ENCODE measurements at places on chromosomes 12 and 14. TPM values are rescaled to one million over a fixed set of nuclear protein-coding genes. Genes with fewer than 3 reads are reported as not detected.
A peak's percentile ranks its signal among the peaks of the same experiment; 100 is the strongest.

Gene WNT1
- total RNA-seq = not detected

Gene CLECL1
- 3.6 TPM for total RNA-seq

- H3K27me3 ChIP-seq = no peaks in the 10 kb centered on the region
- no peaks in the 10 kb centered on the region for H3K4me1 ChIP-seq
- no peak overlapping the region for H3K4me3 ChIP-seq
- H3K27ac ChIP-seq = no peak overlapping the region
- peaks cover 13% of the 10 kb centered on the region for H3K36me3 ChIP-seq
- no peak for DNase-seq
Observed at GRCh38 chr12:43733687-43734086, 24.9 kb downstream of the PUS7L start.

GRCh38 chr12:101327051-101327450 is 47.1 kb downstream of the UTP20 start:
- H3K4me1 ChIP-seq = no peaks in the 10 kb centered on the region
- H3K36me3 ChIP-seq = no peaks in the 10 kb centered on the region
- no peak for DNase-seq
- no peaks in the 10 kb centered on the region for H3K27me3 ChIP-seq
- no peak overlapping the region for H3K27ac ChIP-seq
- no peak overlapping the region for H3K4me3 ChIP-seq

- H3K27ac ChIP-seq = no peak overlapping the region
- no peaks in the 10 kb centered on the region for H3K27me3 ChIP-seq
- H3K36me3 ChIP-seq = no peaks in the 10 kb centered on the region
- DNase-seq = no peak
- H3K4me1 ChIP-seq = no peaks in the 10 kb centered on the region
Observed at GRCh38 chr14:48723841-48724495, 862.2 kb downstream of the RPS29 start.

DNA sequence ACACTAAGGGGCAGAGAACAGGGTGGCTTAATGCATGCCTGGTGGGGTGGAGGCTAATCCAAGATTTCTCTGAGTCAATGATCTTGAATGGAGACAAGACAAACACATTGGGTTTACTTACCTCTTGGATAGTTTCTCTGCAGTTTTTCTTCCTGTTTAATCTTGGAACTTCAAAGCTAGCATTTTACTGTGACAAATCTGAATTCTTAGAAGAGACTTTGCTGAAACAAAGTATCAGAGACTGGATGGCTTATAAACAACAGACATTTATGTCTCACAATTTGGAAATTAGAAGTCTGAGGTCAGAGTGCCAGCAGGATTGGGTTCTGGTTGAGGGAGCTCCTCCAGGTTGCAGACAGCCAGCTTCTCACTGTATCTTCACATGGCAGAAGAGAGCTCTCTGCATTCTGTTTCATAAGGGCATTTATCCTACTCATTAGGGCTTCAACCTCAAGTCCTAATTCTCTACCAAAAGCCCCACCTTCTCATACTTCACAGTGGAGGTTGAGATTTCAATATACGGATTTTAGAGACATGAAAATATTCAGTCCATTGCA is 921.8 kb downstream of the VRK1 start:
- no peak overlapping the region for H3K27ac ChIP-seq
- no peak overlapping the region for H3K4me3 ChIP-seq
- no peaks in the 10 kb centered on the region for H3K27me3 ChIP-seq
- no peak for DNase-seq
- no peaks in the 10 kb centered on the region for H3K36me3 ChIP-seq

DNA sequence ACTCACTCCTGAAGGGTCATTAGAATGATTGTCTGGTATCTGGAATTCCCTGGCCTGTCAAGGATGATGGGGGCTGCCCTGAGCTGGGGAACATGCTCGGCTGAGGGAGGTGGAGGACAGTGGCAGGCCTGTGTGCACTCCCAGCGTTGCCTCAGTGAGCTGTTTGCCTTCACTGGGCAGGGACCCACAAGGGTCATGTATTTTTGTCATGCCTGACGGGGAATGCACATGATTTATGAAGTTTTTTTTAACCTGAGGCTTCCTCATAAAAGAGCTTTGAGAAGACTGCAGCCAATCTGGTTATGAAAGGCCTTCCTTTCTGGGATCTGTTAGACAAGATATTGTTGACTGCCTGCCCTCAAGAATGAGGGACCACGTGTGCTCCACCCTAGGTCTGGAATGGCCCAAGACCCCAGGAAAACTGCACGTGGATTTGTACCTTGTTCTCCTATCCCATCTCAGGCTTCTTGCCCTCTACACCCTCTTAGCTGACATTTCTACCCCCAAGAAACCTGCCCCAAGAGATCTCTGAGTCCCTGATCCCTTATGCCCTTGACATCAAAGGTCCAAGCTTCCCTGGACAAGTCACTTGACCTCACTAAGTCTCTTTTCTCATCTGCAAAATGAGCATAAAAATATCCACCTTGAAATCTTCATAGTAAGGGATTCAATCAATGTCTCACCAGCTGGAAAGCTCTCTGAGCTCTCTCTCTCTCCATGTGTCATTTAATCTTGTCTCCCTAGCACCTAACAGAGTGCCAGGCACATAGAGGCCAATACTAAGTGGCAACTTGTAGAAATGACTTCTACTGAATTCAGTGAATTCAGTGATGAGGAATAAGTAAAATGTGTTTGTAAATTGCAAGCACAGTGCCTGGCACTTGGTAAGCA is 24.5 kb upstream of the COL2A1 start:
- no peak for DNase-seq
- no peak overlapping the region for H3K27ac ChIP-seq
- no peaks in the 10 kb centered on the region for H3K4me1 ChIP-seq
- H3K4me3 ChIP-seq = no peak overlapping the region

GRCh38 chr12:124227951-124228711 is 66.8 kb upstream of the RFLNA start:
- no peaks in the 10 kb centered on the region for H3K27me3 ChIP-seq
- no peak overlapping the region for H3K27ac ChIP-seq
- no peaks in the 10 kb centered on the region for H3K4me1 ChIP-seq
- no peaks in the 10 kb centered on the region for H3K36me3 ChIP-seq
- H3K4me3 ChIP-seq = no peak overlapping the region

Gene GALNT9
- not detected for total RNA-seq

Gene KLRD1
- 1.5 TPM for total RNA-seq

Gene HOXC5
- total RNA-seq = not detected

GRCh38 chr14:99252940-99253868 is 18.8 kb downstream of the BCL11B start:
- H3K27ac ChIP-seq = no peak overlapping the region
- no peak for DNase-seq
- no peaks in the 10 kb centered on the region for H3K36me3 ChIP-seq
- H3K4me1 ChIP-seq = no peaks in the 10 kb centered on the region
- no peak overlapping the region for H3K4me3 ChIP-seq

- no peak overlapping the region for H3K4me3 ChIP-seq
- DNase-seq = no peak
- H3K27me3 ChIP-seq = no peaks in the 10 kb centered on the region
- H3K27ac ChIP-seq = no peak overlapping the region
Observed at GRCh38 chr14:30417121-30417520, 141.8 kb upstream of the G2E3 start.

Gene CACNA2D4
- 2.9 TPM for total RNA-seq

DNA sequence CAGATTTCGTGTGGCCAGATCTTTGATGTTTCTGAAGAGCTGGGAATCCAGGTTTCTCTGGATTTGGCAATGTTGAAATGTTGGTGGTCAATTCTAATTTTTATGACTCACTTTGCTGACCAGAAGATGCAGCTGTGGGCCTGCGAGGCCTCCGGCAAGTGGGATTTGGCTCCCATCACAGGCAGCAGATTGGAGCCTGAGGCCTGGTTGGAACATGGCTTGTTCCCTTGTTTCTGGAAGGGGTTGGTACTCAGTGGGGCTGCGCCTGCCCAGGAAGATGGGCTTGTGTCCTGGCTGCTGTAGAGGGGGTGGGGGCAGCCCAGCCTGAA is 23.1 kb downstream of the FBRSL1 start:
- no peak overlapping the region for H3K27ac ChIP-seq
- H3K27me3 ChIP-seq = no peaks in the 10 kb centered on the region
- H3K4me1 ChIP-seq = peaks cover 7% of the 10 kb centered on the region

Gene ZDHHC22
- total RNA-seq = not detected

Gene LGMN
- 97.4 TPM for total RNA-seq

GRCh38 chr14:34872822-34873588 is 2.2 kb downstream of the BAZ1A start:
- no peaks in the 10 kb centered on the region for H3K36me3 ChIP-seq
- DNase-seq = no peak
- H3K27ac ChIP-seq = peak overlapping the region; percentile 97
- H3K27me3 ChIP-seq = no peaks in the 10 kb centered on the region
- peak overlapping the region; percentile 78 for H3K4me3 ChIP-seq

GRCh38 chr14:34324363-34324795 is 137.7 kb downstream of the SPTSSA start:
- peak; percentile 19 for DNase-seq
- no peak overlapping the region for H3K27ac ChIP-seq
- H3K27me3 ChIP-seq = no peaks in the 10 kb centered on the region

- no peaks in the 10 kb centered on the region for H3K4me1 ChIP-seq
- H3K27ac ChIP-seq = no peak overlapping the region
- no peak overlapping the region for H3K4me3 ChIP-seq
- no peak for DNase-seq
- H3K27me3 ChIP-seq = no peaks in the 10 kb centered on the region
- no peaks in the 10 kb centered on the region for H3K36me3 ChIP-seq
Observed at GRCh38 chr14:45807178-45807899, 554.3 kb upstream of the MIS18BP1 start.

Gene ESYT1
- 30.9 TPM for total RNA-seq

- H3K4me1 ChIP-seq = no peaks in the 10 kb centered on the region
- H3K4me3 ChIP-seq = no peak overlapping the region
- DNase-seq = no peak
- H3K27ac ChIP-seq = no peak overlapping the region
Observed at GRCh38 chr12:32970465-32971110, 74.0 kb upstream of the PKP2 start.

- peaks cover 19% of the 10 kb centered on the region for H3K4me1 ChIP-seq
- DNase-seq = no peak
- peaks cover 4% of the 10 kb centered on the region for H3K36me3 ChIP-seq
Observed at GRCh38 chr12:57094208-57095160, 5.6 kb downstream of the NAB2 start.

GRCh38 chr12:75294336-75294735 is 35.8 kb downstream of the CAPS2 start:
- no peak for DNase-seq
- H3K27ac ChIP-seq = no peak overlapping the region
- no peaks in the 10 kb centered on the region for H3K36me3 ChIP-seq
- H3K4me3 ChIP-seq = no peak overlapping the region
- H3K4me1 ChIP-seq = no peaks in the 10 kb centered on the region
- H3K27me3 ChIP-seq = no peaks in the 10 kb centered on the region

DNA sequence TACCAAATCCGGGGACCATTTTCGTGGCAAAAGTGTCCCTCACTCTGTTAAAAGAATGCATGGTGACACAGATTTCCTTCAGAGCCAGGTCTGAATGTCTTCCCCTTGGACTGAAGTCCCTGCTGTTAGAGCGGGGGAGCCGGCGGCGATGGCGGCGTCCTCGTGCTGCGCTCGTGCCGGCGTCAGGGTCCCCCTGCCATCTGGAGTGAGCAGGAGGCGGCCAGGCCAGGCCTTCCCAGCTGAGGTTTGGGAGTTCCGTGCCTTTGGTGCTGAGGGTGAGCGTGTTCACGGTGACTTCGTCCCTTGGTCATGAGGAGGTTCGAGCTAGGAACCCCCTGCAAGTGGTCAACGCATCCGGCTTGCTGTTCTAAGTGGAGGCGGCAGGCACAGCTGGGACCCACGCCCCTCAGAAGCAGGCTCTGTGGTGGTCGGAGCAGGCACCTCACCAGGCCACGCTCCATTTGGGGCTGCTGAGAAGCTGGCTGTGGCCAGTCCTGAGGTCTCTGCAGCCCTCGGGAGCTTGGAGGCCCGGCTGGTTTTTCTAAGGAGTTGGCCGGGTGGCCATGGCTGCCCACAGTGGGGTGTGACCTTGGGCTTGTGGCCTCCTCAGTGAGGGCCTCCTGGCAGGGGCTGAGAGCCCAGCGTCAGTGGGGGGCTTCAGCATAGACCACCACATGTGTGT is 9.5 kb downstream of the ZFYVE21 start:
- peaks cover 41% of the 10 kb centered on the region for H3K36me3 ChIP-seq
- no peaks in the 10 kb centered on the region for H3K27me3 ChIP-seq
- peaks cover 50% of the 10 kb centered on the region for H3K4me1 ChIP-seq
- peak; percentile 7 for DNase-seq

GRCh38 chr14:96997269-96997668 is 200.1 kb downstream of the VRK1 start:
- H3K27ac ChIP-seq = no peak overlapping the region
- no peak for DNase-seq
- H3K4me3 ChIP-seq = no peak overlapping the region
- no peaks in the 10 kb centered on the region for H3K27me3 ChIP-seq
- no peaks in the 10 kb centered on the region for H3K4me1 ChIP-seq

DNA sequence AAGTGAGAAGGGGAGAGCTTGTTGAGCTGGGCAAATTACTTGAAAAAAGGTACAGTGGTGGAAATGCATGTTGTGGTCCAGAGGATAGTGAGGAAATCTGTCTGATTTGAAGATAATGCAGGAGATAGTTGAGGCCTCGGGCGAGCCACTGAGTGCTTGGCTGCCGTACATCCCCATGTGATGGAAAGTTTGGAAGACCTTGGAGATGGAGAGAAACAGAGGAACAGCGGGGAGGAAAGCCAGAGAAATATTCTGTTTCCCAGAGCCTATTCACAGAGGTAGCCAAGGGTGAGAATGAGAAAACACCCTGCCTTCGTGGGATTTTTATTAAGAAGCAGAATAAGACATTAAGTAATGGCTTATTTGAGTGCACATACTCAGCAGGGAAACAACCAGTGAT is 498.2 kb downstream of the BCL11B start:
- H3K4me3 ChIP-seq = no peak overlapping the region
- H3K27ac ChIP-seq = no peak overlapping the region
- H3K27me3 ChIP-seq = no peaks in the 10 kb centered on the region
- no peaks in the 10 kb centered on the region for H3K36me3 ChIP-seq
- no peak for DNase-seq
- H3K4me1 ChIP-seq = no peaks in the 10 kb centered on the region

GRCh38 chr12:59472273-59472672 is 123.6 kb upstream of the SLC16A7 start:
- no peak overlapping the region for H3K4me3 ChIP-seq
- DNase-seq = no peak

- no peak overlapping the region for H3K4me3 ChIP-seq
- H3K4me1 ChIP-seq = peaks cover 28% of the 10 kb centered on the region
- H3K27ac ChIP-seq = peak overlapping the region; percentile 24
- H3K36me3 ChIP-seq = no peaks in the 10 kb centered on the region
- no peak for DNase-seq
Observed at GRCh38 chr14:74793506-74794155, 30.5 kb downstream of the YLPM1 start.

Measured in heart right ventricle (tissue), 16 donors.